Stimulated activated CD8-positive, alpha-beta memory T cell treated with anti-CD3 and anti-CD28 coated beads, Interleukin-4, amount 100 ng/mL, for 4 hours (primary cell): ENCODE measurements at places on chromosomes 7 and 10.

DNA sequence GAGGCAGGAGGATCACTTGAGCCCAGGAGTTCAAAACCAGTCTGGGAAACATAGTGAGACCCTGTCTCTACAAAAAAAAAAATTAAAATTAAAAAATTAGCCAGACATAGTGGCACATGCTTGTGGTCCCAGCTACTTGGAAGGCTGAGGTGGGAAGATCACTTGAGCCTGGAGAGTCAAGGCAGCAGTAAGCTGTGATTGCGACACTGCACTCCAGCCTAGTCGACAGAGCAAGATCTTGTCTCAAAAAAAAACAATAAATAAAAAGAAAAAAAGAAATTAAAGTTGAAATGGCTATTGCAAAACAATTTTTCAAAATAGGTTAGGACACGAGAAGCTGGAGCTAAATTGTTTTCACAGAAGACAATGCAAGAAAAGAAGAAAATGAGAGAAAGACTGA is 379.0 kb upstream of the RNF32 start:
- DNase-seq, result no peak

- no peak for DNase-seq
These were observed 755 bp downstream of the HOXA13 start for GRCh38 chr7:27198871-27199801.

DNA sequence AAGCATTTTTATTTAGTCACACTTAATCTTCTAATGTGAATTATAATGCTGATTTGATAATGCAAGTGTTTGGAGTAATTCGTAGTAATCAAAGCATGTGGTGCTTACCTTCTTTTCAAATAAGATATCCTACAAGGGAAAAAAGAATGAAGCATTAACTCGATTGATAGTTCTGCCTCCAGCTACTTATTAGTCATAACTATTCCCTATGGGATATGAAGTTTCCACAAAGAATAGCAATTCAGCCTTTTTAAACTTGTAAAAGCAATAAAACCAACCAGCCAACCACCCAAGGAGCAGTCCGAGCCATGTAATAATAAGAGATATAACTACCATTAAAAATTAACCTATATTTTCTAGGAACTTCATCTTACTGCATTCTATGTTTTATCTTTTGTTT is 11.6 kb downstream of the COL28A1 start:
- no peak for DNase-seq

- no peak for DNase-seq
These were observed 15.9 kb upstream of the PON3 start for GRCh38 chr7:95412075-95412474.

GRCh38 chr10:101079874-101080273 is 18.1 kb downstream of the KAZALD1 start:
- DNase-seq, result no peak

DNA sequence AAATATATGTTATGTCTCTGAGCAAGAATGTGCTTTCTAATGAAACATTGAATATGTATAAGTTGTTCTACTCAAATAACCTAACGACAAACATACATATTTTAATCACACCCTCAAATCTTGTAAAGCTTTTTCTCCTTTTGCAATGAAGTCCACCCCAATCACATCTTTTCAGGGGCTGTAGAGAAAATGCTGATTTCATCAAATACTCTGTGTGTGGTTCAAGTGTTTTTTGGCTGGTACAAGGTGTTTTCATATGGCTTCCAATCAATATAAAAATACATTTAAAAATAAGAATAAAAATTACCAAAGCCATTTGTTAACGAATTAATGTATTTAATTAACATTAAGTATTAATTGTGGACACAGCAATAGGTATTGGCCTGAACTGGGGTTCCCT is 57.2 kb upstream of the TMEM196 start:
- no peak for DNase-seq

GRCh38 chr7:76077435-76077834 is 29.5 kb downstream of the MDH2 start:
- DNase-seq, result no peak

DNA sequence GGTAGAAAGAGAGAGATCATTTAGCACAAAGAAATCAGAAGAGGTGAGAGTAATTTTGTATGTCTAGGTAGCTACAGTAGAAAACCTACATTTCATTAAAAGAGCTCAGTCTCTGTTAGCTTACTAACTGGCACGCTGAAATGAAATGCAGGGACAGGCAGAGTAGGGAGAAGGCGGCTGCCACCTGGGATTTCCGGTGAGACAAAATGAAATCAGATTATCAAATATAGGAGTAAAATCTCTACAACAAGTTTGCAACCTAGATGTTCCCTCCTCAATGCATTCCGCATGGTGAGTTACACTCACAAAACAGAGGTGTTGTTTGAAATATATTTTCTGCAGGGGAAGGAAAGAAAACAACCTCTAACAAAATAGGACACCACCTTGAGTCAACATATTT is 55.9 kb downstream of the VOPP1 start:
- no peak for DNase-seq

DNA sequence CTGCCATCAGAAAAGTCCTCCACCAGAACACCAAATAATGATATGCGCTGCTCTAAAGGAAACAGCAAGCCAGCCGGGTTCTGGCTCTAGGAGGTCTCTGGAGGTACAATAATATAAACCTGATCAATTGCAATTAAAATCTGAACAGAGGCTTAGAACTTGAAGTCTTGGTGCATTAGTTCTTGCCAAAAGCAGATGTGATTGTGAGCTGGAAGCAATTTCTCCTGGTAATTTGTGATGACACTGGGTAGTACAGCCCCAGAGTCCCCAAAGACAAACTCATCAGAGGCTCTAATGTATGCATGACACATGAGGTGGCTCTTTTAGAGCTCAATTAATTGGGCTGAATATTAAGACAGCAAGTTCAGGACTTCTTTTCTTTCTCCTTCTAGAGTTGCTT is 3.3 kb downstream of the ETV1 start:
- no peak for DNase-seq
